ENCODE measurements at places on chromosomes 6 and 20.

- DNase-seq = no peak
These were observed 103.3 kb downstream of the NCR2 start for GRCh38 chr6:41438746-41439145.

- DNase-seq = no peak
These were observed 481.4 kb upstream of the BTBD3 start for GRCh38 chr20:11436113-11436905.

DNA sequence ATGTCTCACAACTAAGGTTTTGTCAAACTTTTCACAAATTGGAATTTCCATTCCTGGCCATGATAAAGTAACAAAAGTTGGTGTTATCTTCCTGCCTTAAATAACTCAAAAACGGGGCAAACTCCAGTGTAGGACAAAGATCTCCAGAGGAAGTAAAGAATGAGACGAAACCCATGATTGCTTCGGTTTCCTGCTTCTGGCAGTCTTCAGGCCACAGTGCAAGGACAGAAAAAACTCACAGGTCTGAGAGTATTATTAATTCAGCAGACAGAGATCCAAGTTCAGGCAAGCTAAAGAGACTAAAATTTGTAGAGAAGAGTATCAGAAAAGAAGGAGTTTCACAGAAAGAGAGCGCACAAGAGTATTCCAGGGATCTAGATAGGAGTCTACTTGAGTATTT is 64.8 kb upstream of the RCAN2 start:
- no peak for DNase-seq

- no peak for DNase-seq
These were observed 353.3 kb downstream of the ZFAND3 start for GRCh38 chr6:38172739-38173410.

- DNase-seq = no peak
These were observed 76.4 kb downstream of the NOL4L start for GRCh38 chr20:32508775-32509119.

DNA sequence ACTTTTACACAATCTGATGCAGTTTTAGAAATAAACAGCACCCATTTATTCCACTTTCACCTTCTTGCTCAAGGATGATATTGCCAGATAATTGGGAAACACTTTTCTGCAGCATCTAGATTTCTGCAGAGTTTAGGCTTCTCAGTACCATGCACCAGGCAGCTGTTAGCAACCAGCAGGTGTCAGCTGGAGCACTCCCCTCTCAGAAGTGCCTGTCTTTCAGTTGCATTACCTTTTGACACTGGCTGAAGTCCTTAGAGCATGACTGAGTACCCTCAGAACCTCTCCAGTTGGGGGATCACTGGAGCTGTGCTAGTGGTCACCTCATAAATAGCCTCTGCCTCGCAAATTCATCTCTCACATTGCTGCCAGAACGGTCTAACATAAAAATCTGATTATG is 91.2 kb downstream of the DNAH8 start:
- no peak for DNase-seq

DNA sequence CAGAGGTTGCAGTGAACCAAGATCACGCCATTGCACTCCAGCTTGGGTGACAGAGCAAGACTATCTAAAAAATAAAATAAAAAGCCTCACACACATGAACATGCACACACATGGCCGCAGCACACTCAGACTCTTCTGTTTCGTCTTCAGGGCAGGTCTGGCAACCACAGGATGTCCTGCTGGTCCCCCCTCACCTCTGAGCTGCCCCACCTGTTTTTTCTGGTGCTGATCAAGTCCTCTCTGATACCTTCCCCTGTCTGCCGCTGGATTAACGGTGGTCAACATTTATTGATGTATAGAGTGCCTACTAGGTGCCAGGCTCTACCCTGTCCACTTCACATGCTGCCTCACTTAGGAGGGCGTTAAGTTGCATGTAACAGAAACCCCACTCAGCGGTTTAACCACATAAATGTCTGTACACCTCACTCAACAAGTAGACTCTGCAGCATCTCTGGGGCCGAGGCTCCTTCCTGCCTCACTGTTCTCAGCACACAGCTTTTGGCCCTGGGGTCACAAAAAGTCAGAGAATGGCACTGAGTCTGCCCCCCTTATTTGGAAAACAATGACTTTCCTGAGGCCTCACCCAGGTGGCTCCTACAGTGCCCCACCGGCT is 4.5 kb upstream of the AP5S1 start:
- no peak for DNase-seq

DNA sequence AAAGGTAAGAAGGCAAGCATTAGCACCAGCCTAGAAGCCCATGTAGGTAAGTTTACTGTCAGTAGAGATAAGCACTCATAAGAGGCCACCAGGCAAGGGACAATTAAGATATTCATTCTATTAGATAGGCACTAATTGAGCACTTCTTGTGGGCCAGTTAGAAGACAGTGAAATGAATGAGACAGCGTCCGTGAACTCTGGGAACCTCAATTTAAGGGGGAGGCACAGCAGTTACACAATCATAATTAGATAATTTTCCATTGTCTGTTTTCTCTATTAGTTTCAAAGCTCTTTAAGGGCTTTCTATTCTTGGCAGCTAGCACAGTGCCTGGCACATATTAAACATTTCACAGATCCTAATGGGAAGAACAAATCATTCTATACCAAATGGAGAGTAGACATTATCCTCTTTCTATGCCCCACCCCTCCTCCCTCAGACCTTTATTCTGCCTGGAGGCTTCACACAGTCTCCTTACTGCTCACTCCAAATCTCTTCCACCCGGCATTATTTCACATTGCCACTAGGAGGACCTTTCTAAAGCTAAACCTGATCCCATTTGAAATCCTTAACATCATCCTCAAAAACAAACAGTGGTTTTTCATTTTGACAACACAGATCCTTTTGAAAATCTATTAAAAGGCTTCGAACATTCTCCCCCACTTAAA is 529.6 kb downstream of the ADGRB3 start:
- peak; percentile 18 for DNase-seq

DNA sequence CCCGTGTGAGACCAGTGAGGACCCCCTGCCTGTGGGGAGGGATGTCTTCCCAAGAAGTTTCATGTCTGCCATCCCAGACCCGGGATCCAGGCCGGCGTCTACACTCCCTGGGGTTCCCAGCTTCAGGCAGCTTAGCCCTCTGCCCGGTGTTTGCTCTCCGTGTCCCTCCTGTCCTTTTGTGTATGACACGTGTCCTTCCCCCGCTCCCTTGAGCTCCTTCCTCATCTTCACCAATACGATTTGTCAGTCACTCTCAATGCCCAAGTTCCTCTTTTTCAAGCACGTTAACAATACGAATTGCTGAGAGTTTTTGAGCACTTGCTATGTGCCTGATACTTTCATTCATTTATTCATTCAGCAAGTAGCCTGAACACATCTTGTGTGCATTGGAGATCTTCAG is 115.6 kb upstream of the PTPN1 start:
- no peak for DNase-seq

- DNase-seq = no peak
These were observed 33.2 kb downstream of the SERPINB6 start for GRCh38 chr6:2938004-2938631.

DNA sequence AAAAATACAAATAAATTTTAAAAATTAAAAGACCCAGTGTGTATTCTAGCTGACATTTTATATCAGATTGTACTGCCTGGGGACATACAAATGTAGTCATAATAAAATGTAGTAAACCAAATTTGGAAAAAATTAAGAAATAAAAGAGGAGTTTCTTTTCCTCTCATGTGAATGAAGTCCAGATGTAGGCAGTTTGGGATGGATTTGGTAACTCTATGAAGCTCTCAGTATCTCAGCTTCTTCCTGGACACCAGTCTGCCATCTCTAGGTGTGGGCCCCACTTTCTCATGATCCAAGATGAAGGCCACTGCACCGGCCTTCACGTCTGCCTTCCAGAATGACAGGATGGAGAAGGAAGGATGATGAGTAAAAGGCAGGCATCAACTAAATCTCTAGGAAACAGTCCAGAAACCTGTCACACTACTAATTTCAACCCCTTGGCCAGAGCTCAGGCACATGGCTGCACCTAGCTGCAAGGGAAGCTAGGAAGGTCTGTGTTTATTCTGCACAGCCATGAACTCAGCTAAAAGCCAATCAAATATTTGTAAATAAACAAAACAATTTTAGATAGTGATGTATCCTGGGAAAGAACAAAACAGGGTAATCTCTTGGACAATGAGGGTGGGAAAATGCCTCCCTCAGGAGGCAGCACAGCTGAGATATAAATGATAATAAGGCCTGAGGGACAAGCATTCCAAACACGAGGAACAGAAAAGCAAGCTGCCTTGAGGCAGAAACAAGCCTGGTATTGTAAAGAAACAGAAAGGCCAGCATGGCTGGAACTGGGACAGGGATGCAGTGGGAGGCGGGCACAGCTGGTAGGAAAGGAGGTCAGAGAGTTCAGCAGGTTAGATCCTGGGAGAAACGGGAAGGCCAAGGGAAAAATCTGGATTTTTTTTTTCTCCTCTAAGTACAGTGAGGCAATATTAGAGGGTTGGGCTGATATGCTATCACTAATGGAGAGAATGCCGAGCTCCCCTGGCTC is 88.5 kb upstream of the PTPN1 start:
- no peak for DNase-seq

DNA sequence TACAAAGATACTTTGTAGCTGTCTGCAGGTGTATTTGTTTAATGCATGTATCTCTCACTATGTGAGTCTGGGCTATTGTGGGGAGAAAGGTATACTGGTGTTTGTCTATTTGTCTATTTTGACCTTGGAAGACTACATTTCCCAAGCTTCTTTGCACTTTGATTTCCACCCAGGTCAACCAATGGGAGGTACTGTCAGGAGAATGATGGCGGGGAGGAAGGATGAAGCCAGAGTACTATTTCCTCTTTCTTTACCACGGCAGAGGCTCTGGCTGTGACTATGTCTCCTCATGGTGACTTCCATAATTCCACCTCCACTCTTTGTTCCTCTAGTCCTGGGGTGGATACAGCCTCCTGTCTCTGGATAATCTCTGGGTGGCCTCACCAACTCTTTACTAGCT is 23.1 kb downstream of the LBP start:
- no peak for DNase-seq

GRCh38 chr20:44584162-44584561 is 1.8 kb downstream of the PKIG start:
- no peak for DNase-seq

- DNase-seq = peak; percentile 32
These were observed 26.3 kb upstream of the TFB1M start for GRCh38 chr6:155340464-155341129.

GRCh38 chr6:11067348-11067747 is 23.2 kb upstream of the ELOVL2 start:
- no peak for DNase-seq

DNA sequence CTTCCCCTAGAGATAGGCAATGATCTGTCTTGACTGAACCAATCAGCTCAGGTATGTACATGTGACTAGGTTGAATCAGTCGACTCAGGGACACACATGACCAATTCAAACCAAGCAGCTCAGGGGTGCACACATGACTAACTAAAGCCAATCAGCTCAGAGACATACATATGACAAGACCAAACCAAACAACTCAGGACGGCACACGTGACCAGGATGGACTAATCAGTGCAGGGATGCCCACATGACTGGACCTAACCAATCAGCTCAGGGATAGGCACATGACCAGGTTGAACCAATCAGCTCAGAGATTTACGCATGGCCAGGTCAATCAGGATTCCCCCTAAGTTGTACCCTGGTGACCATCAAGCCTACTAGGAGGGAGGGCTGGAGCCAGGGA is 310.3 kb downstream of the CDH26 start:
- no peak for DNase-seq

DNA sequence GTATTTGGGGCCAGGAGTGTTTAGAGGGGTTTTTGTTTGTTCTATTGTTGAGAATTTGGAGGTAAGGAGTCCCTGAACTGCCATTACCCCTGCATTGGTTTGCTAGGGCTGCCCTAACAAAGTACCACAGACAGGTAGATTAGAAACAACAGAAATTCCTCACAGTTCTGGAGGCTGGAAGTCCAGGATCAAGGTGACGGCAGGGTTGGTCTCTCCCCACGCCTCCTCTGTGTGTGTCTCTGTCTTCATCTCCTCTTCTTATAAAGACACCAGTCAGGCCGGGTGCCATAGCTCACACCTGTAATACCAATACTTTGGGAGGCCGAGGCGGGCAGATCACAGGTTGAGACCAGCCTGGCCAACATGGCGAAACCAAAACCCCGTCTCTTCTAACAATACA is 97.1 kb upstream of the FAM8A1 start:
- no peak for DNase-seq

DNA sequence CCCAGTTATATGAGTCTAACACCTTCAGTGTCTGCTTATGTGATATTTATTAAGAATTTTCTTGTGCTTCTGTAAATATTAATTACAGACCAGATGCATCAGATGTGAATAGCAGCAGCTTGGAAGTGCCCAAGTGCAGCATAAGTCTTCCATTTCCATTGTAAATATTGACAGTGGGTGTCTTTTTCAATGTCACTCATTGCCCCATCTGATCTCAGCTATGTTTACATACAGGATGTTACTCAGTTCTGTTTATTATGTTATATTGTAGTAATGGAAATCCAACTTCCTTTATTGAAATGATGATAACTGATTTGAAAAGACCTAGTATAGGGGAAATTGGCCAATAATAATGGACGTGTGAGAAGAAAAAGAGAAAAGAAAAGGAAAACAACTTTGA is 296.7 kb downstream of the SAMD5 start:
- no peak for DNase-seq

All from ELF-1 (cell line).